ENCODE measurements at places on chromosomes 16 and 17.

DNA sequence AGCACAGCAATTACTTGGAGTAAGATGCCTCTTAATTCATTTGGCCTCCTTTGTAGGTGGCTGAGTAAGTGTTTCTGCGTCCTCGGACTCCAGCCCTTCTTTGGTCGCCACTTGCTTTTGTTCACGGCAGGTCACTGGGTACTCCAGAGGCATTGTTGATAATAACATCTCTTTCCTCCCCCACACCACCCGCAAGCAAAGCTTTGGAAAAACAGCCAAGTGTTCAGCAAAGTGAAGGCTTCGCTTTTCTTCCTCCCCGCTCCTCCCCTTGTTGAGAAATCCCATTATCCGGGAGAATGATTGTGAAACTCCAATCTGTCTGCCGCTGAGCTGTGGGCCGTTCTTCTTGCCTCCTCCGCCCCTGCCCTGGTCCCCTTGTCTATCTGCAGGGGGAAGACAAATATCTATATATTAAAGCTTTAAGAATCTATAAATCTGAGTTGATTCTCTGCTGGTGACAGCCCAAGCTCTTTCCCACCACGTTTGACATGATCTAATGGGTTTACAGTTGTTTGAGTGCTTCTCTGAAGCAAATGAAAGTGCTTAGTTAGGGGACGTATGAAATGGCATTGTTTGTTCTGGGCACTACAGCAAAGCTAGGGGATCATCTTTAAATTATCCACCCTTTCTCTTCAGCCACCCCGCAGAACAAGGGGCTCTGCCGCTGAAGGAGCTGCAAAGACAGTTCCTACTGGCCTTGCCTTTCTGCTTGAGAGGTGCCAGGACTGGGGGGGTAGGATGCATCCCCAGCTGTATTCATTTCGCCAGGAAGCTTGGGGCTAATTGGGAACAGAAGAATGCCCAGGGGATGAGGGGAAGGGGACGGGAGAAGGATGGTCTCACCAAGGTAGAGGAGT is 167.1 kb downstream of the CCDC182 start:
- no peak for DNase-seq

- DNase-seq: no peak
Observed at GRCh38 chr17:67400193-67400592, 23.1 kb downstream of the PITPNC1 start.

DNA sequence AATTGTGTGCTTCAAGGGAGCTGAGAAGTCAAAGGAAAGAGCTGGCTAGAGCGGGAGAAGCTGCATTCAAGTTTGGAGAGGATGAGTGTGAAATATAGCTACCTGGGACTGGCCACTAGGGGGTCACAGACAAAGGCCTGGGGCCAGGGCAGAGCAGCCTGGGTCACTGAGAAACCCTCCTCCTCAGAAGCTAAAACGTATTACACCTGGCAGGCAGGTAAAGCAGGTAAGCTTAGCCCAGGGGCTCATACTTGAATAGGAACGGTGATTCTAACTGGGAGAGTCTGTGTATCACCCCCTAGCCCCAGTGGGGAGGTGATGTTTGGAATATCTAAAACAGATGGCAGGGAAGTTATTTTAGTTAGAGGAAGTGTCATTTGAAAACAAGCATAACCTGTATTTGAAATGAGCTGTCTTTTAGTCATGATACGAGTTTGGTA is 6.8 kb downstream of the KRT37 start:
- DNase-seq: no peak

DNA sequence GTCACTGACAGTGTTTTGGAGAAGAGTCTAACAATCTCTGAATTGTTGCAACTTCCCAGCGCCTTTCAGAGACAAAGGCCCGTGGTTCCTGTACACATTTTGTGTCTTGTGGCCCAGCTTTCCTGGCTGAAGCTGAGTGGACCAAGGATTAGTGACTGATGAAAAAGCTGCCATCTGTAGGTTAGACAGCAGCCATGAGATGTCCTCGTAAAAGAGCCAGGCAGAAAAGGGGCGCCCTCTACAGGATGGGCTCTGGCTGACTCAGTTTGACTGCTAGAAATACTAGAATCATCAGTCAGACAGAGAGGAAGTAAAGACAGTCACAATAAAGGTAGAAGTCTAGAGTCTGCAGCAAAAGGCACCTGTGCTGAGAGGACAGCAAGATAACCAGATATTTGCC is 26.5 kb upstream of the NF1 start:
- DNase-seq: no peak

DNA sequence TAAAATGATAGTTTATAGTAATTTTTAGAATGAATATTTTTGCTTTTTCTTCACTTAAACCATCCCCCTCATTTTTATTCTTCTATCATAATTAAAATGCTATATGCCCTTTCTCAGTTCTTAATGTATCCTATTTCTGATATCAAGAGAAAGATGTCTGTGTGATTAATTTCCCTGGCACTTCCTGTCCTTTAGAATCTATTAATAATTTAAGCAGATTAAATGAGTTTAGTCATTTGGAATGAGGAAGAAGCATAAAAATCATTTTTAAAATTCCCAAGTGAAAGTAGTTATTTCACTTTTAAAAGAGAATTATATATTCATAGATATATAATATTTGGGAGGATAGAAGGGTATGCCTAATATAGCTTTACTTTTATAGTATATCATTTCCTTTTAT is 27.8 kb upstream of the CDR2 start:
- no peak for DNase-seq
